ENCODE measurements at places on chromosomes 3 and 15.

DNA sequence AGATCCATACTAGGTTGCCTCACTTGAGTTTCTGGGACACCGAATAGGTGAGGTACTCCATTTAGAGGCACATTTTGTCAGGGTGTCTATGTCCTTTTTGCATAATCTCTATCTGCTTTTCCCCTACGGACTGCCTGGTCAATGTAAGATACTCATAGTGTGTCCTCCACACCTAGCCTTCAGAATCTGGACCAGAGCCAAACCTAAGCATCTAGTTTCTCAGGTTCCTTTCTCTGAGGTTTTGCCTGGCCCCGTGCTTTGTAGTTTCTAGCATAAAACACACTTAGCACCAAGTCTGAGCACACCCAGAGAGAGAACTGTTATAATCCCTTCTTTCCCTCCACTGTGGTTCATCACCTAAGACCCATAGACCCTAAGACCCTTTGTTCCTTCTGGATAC lies 105.9 kb upstream of the MLF1 start:
- DNase-seq: no peak

GRCh38 chr3:37891227-37891626 lies 29.5 kb downstream of the CTDSPL start:
- DNase-seq: no peak

GRCh38 chr3:121918779-121919483 lies 24.7 kb downstream of the SLC15A2 start:
- no peak for DNase-seq

GRCh38 chr15:71089801-71090200 lies 25.5 kb upstream of the THSD4 start:
- no peak for DNase-seq

DNA sequence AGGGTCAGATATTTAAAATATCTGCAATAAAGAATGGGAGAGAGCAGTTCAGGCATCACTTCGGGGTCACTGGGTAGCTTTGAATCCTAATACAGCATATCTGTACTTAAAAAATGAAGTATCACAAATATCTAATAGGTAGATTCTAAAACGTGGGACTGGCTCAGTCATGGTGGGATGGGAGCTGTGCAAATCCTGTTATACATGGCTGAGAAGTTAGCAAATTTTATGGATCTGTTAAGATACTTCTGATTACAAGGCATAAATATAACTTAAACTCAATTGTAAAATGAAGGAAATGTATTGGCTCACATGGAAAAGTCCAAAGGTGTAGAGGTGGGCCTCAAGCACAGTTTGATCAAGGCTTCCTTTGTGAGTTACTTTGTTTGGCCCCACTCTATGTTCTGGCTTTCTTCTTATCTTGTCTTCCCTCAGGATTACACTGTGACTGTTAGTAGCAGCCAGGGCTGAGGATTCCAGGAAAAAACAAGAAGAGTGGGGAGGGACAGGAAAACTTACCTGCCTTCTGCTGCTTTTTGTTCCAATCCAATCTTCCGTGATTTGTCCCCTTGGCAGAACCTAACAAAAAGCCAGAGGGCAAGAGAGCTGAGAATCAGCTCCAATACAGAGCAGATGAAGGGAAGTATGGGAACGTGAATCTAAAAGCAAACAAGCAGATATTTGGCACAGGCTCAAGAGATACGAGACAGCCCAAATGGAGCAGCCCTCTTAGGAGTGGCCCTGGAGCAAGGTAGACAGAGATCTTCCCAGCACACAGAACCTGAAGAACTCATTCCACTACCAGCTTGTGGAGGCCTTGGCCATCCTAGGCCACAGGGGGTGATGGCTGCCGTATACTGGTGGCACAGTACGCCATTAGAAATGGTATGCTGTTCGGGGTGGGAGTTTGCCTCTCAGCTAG lies 10.9 kb downstream of the PAQR9 start:
- no peak for DNase-seq

DNA sequence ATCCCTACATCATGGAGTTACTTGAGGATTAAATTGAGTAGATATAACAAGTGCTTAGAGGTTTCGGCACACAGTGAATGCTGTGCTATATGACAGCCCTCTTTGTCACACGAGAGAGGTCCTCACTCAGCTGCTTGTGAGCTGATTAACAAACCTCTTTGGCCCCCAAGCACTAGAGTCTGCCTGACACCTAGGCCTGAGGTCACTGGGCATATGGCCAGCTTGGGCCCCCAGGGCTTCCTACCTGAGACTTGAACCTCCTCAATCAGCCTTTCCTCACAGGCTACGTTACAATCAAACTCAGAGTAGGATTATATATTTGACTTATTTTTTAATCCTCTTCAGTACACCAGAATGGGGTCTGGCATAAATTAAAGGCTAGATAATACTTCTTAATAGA lies 88.8 kb downstream of the WDR72 start:
- DNase-seq: no peak

DNA sequence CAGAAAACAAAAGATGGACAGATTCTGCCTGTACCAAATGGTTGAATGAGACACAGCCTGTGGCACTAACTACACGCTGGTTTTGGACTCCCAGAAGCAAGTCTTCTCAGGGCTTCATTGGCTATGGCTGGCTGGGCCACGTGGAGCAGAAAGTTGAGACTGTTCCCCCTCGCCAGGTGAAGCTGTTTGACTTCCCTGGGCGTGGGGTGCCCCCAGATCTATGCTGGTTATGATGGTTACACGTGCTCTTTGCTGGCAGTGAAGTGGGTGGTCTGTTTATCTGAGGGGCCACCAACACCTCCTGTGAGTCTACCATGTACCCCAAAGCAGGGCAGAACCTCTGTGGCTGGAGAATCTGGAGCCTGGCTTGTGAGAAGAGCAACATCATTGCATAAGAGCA lies 60.3 kb upstream of the EPHA6 start:
- DNase-seq: no peak
